AG09309 (cell line): ENCODE measurements at places on chromosomes 6 and 20.
A peak's percentile ranks its signal among the peaks of the same experiment; 100 is the strongest.

DNA sequence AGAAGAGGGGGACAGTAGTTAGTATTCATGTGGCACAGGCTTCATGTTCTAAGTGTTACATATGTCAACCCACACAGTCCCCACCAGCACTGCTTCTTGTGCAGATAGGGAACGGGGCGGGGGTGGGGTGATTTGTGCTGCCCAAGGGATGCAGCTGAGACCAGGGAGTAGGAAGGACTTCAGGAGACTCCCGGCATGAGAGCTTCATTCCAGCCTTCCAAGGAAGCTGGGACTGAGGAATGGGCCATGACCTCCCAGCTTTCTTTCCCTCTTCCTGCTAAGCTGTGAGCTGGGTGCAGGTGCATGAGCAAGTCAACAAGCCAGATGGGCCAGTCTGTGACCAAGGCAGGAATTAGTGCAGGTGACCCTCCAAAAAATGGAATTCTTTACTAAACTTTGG, 9.2 kb downstream of the BEND3 start:
- no peak for DNase-seq

DNA sequence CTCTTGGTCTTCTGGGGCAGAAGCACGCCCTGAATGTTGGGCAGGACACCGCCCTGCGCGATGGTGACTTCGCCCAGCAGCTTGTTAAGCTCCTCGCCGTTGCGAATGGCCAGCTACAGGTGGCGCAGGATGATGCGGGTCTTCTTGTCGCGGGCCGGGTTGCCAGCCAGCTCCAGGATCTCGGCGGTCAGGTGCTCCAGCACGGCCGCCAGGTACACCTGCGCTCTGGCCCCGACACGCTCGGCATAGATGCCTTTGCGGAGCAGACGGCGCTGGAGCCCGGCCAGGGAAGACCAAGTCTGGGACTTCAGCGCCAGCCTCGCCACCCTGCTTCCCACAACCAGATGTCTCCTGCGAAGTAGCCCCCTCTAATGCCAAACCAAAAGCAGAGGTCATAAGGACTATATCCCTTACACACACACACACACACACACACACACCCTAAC, 8.0 kb upstream of the SLC17A3 start:
- DNase-seq = no peak

GRCh38 chr6:34834789-34835518, 43.1 kb downstream of the BLTP3A start:
- DNase-seq = peak; percentile 18

DNA sequence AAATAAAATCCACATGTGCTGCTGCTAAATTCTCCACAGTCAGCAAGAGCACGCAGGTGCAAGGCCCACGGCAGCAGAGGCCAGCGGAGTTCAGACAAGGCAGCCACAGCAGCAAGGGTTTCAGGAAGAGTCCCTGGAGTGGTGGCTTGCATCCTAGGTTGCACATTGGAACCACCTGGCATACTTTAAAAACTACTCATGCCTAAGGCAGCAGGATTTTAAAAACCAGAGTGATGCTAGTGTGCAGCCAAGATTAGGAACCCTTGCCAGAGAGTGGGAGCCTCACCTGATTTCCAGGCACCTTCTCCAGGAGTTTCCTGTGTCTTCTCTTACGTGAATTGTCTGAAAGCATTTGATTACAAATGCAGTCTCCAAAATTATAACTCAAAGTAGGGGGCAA, 104.0 kb upstream of the GPR6 start:
- DNase-seq = no peak
